ENCODE measurements at places on chromosomes 13 and 19.

DNA sequence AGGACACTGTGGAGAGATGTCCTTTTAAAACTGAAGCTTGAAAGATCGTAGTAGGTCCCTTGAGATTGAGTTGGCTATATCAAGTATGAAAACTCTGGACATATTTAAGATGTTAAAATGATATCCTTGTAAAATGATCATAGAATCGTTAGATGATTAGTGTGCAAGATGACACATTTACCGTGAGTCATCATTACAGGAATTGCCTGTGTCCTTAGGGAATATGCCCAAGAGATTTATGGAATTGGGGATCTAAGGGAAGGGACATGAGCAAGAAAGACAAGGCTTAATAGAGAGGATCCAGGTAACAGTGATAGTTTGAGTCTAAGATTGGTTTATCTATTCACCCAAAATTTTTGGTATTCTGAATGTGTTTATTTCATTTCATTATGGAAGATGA is 233.7 kb downstream of the GPC5 start:
- DNase-seq: no peak

DNA sequence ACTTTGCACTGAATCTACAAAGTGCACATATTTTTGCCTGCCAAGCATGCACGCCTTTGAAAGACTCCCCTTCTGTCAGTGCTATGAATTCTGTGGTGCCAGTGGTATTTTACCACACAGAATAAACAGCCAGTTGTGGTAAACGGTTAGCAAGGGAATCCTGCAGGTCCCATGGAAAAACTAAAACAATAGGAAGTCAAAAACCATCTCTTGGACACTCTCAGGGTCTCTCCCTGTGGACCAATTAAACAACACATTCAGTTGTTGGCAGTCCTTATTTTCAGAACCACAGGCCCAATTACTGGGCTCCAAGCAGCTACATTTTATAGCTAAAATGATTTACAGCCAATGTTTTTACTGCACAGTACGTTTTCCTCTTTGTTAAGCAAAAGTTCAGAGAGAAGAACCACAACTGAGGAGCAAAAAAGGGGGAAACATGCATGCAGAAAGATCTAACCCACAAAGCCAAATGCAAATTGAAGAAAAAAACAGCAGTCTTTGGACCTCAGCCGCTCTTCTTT is 116.9 kb downstream of the KCTD12 start:
- no peak for DNase-seq

DNA sequence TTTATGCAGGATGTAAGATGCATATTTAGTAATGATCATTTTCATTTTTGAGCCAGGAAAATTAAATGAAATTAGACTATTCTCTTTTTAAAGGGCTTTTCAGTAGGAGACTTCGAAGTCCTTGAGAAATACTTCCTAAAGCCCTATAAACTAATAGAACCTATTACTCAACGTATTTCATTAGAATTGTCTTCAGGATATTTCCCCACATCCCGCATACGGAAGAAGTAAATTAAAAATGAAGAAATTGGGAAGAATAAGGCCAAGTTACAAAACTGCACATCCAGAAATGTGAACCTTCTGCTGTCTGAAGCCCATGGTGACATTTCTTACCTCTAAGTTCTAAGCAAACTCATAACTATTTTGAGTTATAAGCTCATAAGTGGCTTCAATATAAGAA is 66.5 kb downstream of the RXFP2 start:
- no peak for DNase-seq

DNA sequence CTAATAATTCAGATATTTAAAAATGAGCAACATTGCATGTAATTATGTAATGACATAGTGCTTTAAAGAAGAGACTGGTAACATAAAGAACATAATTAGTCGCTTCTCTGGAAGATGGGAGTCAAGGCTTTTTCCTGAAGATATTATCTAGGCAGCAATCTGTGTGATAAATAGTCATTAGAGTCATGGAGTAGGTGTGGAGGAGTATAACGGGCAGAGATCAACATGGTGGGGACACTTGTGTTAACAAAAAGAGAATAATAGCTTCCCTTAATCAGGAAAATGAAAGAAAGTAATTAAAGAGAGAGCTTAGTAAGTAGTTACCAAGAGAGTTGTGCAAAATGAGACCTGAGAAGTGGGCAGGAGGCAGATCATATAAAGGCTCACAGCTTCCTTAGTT is 1417.1 kb upstream of the ATXN8OS start:
- no peak for DNase-seq
